ENCODE measurements at places on chromosomes 2 and 18.

DNA sequence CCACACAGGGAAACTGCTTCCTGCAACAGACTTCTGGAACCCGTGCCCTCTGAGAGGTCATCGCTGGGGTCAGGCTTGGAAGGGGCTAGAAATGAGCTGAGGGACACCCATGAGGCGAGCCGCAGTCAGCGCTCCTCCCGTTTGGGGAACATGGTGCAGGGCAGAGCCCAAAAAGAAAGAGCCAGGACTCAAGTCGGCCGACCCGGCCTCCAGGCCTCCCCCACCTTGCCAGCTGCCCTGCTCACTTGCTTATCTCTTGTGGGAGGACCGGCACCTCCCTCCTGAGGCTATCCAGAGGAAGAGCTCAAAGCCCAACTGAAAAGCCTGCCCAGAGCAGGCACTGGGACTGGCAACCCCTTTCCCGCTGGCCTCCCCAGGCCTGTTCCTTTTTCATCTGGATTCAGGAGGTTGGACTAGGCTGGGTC is 43.6 kb downstream of the SCTR start:
- DNase-seq = no peak

GRCh38 chr18:57208047-57208446 is 61.2 kb downstream of the BOD1L2 start:
- no peak for DNase-seq

DNA sequence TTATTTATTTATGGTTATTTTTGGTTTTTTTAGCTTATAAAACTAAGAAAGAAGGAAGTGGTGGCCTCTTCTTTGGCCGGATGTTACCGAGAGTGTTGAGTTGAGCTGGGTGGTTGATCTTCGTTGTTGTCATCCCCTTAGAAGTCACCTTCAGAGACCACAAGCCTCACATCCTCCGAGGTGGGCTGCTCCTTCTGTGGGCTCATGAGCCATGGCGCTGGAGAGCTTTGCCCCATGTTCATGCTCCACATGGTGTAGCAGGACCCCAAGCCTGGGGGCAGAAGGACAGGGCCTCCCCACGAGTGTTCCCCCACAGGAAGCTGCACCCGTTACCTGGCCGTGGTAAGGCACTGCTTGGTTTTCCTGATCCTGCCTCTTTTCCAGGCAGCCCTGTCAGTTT is 23.4 kb downstream of the SNTG2 start:
- no peak for DNase-seq

GRCh38 chr18:32378705-32379104 is 92.0 kb downstream of the GAREM1 start:
- DNase-seq = no peak

- no peak for DNase-seq
These were observed 460.5 kb downstream of the ERBB4 start for GRCh38 chr2:212078103-212078502.
